Placental pericyte (primary cell): ENCODE measurements at places on chromosomes 7 and 10. TPM values are rescaled to one million over a fixed set of nuclear protein-coding genes. Genes with fewer than 3 reads are reported as not detected.

The SEMA3D gene
- total RNA-seq, result 1.3 and 1.6 TPM in 2 replicates

The GIMAP1 gene
- total RNA-seq, result not detected in 2 replicates

The ELFN1 gene
- under 0.01 and 1.3 TPM in 2 replicates for total RNA-seq

The GPR26 gene
- total RNA-seq, result not detected in 2 replicates

The SMO gene
- total RNA-seq, result 1.3 and 4.2 TPM in 2 replicates

The TSPAN13 gene
- total RNA-seq, result 15.5 and 46.8 TPM in 2 replicates

The RADIL gene
- 0.86 and 1.8 TPM in 2 replicates for total RNA-seq

The ARHGEF5 gene
- total RNA-seq, result 2.2 and 3.1 TPM in 2 replicates

The GIMAP8 gene
- total RNA-seq, result under 0.01 TPM in 1 of 2 replicates, not detected in the other

The DCLRE1C gene
- total RNA-seq, result 11.4 and 16.3 TPM in 2 replicates

The SAP25 gene
- total RNA-seq, result 0.72 TPM in 1 of 2 replicates, not detected in the other

The C10orf105 gene
- total RNA-seq, result under 0.01 TPM in 1 of 2 replicates, not detected in the other

The NEUROD6 gene
- not detected in 2 replicates for total RNA-seq

The ABCF2 gene
- 71.6 and 94.5 TPM in 2 replicates for total RNA-seq

The CDC14C gene
- not detected in 2 replicates for total RNA-seq

The PTPRN2 gene
- 0.14 TPM in 1 of 2 replicates, not detected in the other for total RNA-seq

The ERV3-1 gene
- 5.9 and 10.9 TPM in 2 replicates for total RNA-seq

The LRRD1 gene
- under 0.01 TPM in 1 of 2 replicates, not detected in the other for total RNA-seq

The SSC4D gene
- total RNA-seq, result 0.57 and 0.66 TPM in 2 replicates

The EPO gene
- total RNA-seq, result not detected in 2 replicates

The SRRM3 gene
- 0.57 and 0.66 TPM in 2 replicates for total RNA-seq

The CCDC7 gene
- 7.4 and 22.9 TPM in 2 replicates for total RNA-seq

The PLXNA4 gene
- total RNA-seq, result under 0.01 and 1.9 TPM in 2 replicates

The SLC16A9 gene
- total RNA-seq, result under 0.01 TPM in 1 of 2 replicates, not detected in the other

The CLCN1 gene
- total RNA-seq, result not detected in 2 replicates

The KIF20B gene
- total RNA-seq, result 2.4 and 35.2 TPM in 2 replicates

The SLC26A5 gene
- total RNA-seq, result not detected in 2 replicates

The TUBB8 gene
- total RNA-seq, result not detected in 2 replicates

The FXYD4 gene
- total RNA-seq, result not detected in 2 replicates

The ITIH2 gene
- not detected in 2 replicates for total RNA-seq

The LMBR1 gene
- 42.2 and 47.8 TPM in 2 replicates for total RNA-seq

The RBM33 gene
- total RNA-seq, result 26.7 and 31.4 TPM in 2 replicates

The PIK3AP1 gene
- total RNA-seq, result under 0.01 and 0.43 TPM in 2 replicates

The TAS2R5 gene
- 0.57 and 0.66 TPM in 2 replicates for total RNA-seq

The NPFFR1 gene
- not detected in 2 replicates for total RNA-seq

The ZNF316 gene
- total RNA-seq, result 14.7 and 19.6 TPM in 2 replicates

The GPAM gene
- total RNA-seq, result 5.9 and 9.9 TPM in 2 replicates

The CLDN4 gene
- 0.22 TPM in 1 of 2 replicates, not detected in the other for total RNA-seq

The TMEM184A gene
- total RNA-seq, result 0.44 and 0.86 TPM in 2 replicates

The CHAT gene
- not detected in 2 replicates for total RNA-seq

The ZDHHC16 gene
- total RNA-seq, result 55.1 and 92.6 TPM in 2 replicates

The FRMD4A gene
- 30.2 and 80.9 TPM in 2 replicates for total RNA-seq

The TMEM243 gene
- 21.3 and 68.3 TPM in 2 replicates for total RNA-seq

The WBP1L gene
- 44.0 and 85.0 TPM in 2 replicates for total RNA-seq

The ZNF853 gene
- under 0.01 and 0.44 TPM in 2 replicates for total RNA-seq

The IFT22 gene
- total RNA-seq, result 24.2 and 32.4 TPM in 2 replicates

The CFAP70 gene
- 0.44 and 0.57 TPM in 2 replicates for total RNA-seq

The SH2B2 gene
- total RNA-seq, result 2.0 and 2.4 TPM in 2 replicates

The LMTK2 gene
- total RNA-seq, result 14.3 and 16.0 TPM in 2 replicates

The CFTR gene
- not detected in 2 replicates for total RNA-seq

The EVX1 gene
- not detected in 2 replicates for total RNA-seq

The SUN3 gene
- total RNA-seq, result not detected in 2 replicates

The HOXA2 gene
- under 0.01 and 0.43 TPM in 2 replicates for total RNA-seq

The ETV1 gene
- 19.3 and 52.7 TPM in 2 replicates for total RNA-seq

The GHRHR gene
- not detected in 2 replicates for total RNA-seq

The LLCFC1 gene
- total RNA-seq, result not detected in 2 replicates
